SW 1271 (cell line): ENCODE measurements at places on chromosomes 2 and 18.

- no peak for DNase-seq
These were observed 177.9 kb downstream of the ALK start for GRCh38 chr2:29743516-29743915.

GRCh38 chr2:86035883-86036668, 69.6 kb downstream of the POLR1A start:
- DNase-seq = no peak

DNA sequence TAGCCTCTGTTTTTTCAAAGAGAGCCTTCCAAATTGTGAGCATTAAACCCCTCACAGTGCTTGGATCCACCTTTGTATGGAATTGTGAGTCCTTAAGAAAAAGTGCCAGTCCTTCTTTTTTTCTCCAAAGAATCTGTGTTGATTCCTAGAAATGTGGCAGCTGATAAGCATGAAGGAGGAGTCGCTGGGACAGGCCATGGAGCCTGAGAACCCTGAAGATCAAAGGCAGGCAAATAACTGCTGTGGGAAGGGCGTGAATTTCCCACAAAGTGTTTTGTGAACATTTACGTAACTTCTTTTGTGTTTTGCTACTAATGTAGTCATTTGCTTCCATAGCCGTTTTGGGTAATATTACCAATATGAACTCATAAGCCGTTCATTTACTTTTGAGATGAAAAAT, 27.7 kb upstream of the CHMP1B start:
- DNase-seq = no peak

- DNase-seq = no peak
These were observed 36.8 kb downstream of the COL4A4 start for GRCh38 chr2:227127201-227127600.

- DNase-seq = peak; percentile 20
These were observed 19.4 kb upstream of the RNF138 start for GRCh38 chr18:32072321-32072720.

DNA sequence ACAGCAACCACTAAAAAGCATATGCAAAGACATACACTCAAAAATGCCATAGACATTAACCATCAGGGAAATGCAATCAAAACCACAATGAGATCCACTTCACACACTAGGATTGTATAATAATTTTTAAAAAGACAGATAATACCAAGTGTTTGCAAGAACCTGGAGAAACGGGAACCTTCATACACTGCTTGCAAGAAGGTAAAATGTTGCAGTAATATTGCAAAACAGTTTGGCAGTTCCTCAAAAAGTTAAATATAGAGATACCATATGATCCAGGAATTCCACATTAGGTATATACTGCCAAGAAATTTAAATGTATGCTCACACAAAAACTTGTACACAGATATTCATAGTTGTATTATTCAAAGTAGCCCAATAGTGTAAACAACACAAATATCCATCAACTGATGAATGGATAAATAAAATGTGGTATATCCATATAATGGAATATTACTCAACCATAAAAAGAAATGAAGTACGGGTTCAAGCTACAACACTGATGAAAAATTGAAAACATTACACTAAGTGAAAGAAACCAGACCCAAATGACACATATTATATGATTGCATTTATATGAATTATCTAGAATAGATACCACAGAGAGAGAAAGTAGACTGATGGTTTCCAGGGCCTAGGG, 14.7 kb upstream of the CHMP3 start:
- DNase-seq = no peak

DNA sequence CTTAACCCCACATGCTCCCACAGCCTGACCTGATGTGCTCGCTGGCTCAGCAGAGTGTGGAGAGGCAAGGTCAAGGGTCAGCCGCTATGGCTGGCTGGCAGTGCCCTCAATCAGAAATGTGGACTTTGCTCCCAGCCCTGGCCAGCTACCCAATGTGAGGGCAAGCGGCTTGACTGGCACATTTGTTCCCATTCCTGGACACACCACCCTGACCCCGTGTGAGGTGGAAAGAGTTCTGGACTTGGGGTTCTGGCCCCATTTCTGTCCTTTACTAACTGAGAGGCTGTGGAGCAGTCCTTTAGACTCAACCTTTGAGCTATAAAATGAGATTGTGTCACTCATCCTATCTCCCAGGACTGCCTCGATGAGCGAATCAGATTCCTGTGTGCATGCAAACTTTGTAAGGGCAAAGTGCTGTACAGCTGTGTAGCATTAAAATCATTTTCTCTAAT, 9.1 kb downstream of the THNSL2 start:
- no peak for DNase-seq

DNA sequence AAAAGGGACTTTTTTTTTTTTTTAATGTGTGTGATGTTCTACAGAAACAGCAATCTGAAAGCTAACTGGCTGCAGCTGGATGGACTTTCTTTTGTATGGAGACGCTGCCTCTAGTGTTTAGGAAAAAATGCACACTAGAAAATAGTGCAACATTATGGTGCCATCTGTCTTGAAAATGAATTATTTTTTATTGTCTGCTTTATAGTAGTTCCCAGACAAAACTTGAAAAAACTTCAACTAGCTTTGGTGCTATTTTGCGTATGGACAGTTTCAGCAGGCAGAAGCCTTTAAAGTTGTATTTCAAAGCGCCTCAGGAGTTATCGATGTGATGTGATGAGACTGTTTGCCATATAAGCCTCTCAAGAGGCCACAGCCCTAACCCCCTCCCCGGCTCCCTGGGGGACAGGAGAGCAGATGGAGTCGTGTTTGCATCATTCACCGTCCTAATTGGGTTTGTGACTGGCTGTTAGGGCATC, 86.9 kb downstream of the LTBP1 start:
- DNase-seq = peak; percentile 68

DNA sequence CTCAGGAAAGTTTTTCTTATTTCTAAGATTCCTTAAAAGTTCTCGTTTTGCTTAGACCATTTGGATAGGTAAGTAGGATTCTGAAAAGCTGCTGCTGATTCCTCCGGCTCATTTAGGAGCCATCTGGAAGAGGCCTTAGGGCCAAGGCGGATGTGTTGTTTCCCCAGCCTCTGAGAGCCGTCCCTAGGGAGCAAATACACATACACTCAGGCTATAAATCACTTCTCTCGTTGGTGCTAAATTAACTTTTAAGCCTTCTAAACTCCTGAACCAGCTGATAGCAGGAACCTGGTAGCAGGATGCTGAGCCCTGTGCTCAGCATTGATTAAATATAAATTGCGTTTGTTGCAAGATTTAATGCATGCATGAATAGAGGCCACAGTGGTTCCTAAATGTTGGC, 109.8 kb downstream of the ADCYAP1 start:
- no peak for DNase-seq

GRCh38 chr2:81650048-81650971, 1345.8 kb upstream of the LRRTM1 start:
- DNase-seq = peak; percentile 81

- no peak for DNase-seq
These were observed 53.6 kb downstream of the PARD6G start for GRCh38 chr18:80193701-80194100.

DNA sequence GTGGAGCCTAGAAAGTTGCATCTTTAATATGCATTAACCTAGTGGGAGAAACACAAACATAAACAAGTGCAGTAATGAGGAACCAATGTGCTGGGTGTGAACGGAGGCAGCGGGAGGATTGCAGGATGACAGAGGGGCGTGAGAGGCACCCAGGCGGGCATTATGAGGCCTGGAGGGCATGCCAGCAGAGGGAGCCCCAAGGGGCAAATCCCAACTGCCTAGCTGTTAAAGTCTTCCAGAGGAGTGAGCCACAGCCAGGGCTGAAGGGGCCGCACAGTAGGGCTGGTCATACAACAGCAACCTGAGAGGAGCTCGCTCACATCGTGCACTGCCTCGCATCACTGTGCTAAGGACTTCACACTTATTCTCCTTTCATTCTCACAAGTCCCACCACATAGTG, 13.3 kb upstream of the PRELID3A start:
- no peak for DNase-seq

GRCh38 chr2:102317715-102318114, 6.4 kb downstream of the IL1RL1 start:
- no peak for DNase-seq

DNA sequence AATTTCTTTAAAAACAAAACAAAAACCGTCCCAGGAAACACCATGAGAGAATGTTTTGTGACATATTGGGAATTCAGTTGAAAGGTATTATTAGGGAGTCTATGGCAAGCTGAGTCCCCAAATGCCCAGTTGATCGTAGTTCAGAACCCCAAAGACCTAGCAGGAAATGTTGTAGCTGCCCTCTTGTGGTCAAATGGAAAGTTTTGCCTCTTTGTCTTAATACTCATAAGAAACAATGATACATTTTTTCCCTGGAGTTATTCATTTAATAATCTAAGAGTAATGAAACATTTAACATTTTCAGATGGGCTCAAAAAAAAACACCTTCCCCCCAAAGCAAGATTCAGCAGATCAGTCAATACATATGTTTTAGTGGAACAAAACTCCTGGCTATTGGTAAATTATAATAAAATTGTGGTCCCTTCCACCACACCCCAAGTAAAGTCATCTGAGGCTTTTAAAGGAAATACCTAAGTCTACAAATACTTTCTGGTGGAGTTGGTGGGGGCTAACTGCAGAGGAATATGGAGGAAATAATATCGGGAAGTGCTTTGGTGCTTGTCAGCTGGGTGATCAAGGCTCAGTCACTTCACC, 37.8 kb upstream of the EFEMP1 start:
- DNase-seq = peak; percentile 43

GRCh38 chr18:33837191-33837590, 259.2 kb downstream of the ASXL3 start:
- DNase-seq = no peak

- no peak for DNase-seq
These were observed 153.7 kb upstream of the VRK2 start for GRCh38 chr2:57892920-57893319.

DNA sequence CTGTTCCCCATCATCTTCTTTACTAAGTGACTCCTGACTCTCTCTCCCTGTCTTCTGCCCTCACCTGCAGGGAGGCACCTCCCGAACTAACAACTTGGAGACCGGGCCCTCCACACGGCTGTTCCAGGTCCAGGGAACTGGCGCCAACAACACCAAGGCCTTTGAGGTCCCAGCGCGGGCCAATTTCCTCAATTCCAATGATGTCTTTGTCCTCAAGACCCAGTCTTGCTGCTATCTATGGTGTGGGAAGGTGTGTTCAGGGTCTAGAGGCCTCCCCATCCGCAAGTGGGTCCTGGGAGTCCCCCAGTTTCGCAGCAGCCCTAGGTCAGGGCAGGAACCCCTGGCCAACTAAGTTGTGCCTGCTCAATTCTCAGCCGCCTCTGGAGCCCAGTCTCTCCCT, 15.5 kb downstream of the VIL1 start:
- DNase-seq = no peak

- no peak for DNase-seq
These were observed 333.7 kb upstream of the SKOR2 start for GRCh38 chr18:47585136-47585535.

- no peak for DNase-seq
These were observed 1407.4 kb downstream of the SUCLG1 start for GRCh38 chr2:83051538-83052170.

DNA sequence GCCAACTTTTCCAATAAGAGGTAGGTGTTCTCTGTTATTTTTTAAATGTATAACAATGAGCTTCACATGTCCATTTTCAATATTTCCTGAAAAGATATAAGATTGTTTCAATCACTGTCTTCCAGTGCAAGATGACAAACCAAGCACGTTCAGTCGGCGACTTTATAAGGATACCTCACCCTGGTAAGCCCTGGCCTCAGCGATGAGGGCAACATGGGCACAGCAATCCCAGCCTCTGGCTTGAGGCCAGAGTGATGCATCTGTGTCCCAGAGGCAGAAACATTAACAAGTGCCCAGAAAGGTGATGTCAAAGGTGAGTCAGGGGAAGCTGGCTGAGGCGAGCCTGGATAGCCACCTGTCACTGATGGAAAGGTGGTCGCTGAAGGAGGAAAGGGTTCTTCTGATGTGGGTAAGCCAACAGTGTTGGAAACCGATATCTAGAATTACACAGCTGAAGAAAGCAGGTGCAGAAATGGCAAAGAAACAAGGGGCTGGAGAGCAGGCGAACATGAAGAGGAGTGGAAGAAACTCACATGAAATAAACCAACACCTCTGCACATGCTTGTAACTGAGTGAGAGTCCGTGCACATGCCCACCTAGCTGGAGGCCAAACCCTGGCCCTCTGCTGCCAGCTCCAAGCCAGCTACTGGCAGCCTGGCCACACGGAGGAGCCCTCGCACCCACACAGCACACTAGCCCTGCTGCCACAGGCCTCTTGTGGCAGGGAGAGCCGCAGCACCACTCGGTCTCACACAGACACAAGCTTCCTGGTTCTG, 65.5 kb downstream of the FBXO15 start:
- peak; percentile 26 for DNase-seq

DNA sequence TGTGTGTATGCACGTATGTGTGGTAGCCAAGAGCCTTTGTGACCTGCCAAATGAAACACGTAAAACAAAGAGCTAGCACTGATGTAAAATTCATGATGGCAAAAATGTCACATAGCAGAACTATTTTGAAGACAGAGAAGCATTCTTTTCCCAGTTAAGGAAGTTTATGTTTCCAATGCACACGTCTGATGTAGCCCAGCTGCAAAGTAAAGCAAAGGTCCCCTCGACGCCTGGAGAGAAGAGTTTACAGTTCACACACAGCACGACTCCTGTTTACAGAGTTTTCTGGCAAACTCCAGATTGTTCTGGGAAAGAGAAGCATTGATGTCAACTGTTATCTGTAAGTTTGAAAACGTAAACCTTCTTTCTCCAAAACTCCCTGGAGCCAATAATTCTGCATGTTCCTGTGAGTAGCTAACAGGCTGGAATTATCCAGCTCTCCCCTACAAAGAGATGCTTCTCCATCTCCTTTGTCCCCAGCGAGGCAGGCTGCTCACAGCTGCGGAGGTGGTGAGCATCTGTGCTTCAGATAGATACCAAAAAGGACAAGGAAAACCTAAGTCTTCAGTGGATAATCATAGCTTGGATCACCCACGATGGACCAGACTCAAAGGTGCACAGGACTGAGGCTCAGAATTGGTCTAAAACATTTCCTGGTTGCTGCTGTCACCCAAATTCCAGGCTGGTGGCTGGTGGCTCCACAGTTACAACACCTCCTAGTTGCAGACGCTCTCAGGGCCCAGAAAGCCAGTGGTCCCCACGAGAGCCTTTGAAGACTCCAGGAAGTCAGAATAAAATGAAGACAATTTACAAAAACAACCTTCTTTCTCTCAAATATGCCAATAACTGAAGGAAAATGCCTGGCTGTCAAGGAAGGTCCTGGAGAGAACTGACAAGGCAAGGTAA, 87.4 kb downstream of the COL6A3 start:
- DNase-seq = no peak

DNA sequence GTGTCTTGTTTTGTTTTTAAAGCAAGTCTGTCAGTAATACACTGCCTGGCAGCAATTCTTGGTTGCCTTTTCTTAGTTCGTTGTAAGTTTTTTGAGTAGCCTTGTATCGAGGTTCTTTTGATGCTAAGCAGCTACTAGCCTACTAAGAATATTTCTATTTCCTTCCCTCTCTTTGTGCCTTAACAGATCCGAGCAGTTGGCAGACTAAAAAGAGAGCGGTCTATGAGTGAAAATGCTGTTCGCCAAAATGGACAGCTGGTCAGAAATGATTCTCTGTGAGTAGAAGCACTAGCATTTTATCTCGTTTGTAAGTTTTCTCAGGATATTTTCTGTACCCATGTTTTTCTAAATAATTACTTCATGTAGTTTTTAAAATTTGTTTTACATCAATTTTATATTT, 15.1 kb downstream of the MFF start:
- no peak for DNase-seq

GRCh38 chr2:68122680-68122964, 35.1 kb upstream of the PNO1 start:
- no peak for DNase-seq

- no peak for DNase-seq
These were observed 352.4 kb downstream of the XIRP2 start for GRCh38 chr2:167240671-167241070.
